Cerebellar nuclear complex (tissue), 1 donor: ENCODE measurements at places on chromosomes 4 and X.
A peak's percentile ranks its signal among the peaks of the same experiment; 100 is the strongest.

DNA sequence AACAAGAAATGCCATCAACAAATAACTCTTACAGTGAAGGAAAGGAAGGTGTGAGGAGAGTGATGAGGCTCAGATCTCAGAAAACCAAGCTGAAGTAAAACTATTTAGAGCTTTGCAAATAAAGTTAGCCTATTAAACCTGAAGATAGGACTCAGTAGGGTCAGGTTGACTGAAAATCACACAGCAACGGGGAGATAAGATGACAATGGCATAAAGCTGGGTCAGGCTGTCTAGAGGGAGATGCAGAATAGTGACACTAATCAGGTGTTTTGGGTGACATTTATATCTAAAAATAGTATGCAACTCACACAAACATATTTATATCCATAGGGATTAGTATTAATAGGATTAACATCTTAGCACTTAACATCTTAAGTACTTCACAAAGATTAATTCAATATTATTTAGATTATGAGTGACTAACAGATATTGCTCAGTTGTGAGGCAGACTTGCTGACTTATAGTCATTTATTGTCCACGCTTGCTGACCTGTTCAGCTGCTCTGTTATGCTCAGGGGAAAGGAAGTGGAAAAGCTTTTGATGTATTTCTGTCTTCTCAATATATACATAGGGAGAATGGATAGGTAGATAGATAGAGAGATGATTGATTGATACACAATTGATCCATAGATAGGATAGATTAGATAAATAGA lies 130.7 kb upstream of the GUCY1A1 start:
- DNase-seq, result no peak

DNA sequence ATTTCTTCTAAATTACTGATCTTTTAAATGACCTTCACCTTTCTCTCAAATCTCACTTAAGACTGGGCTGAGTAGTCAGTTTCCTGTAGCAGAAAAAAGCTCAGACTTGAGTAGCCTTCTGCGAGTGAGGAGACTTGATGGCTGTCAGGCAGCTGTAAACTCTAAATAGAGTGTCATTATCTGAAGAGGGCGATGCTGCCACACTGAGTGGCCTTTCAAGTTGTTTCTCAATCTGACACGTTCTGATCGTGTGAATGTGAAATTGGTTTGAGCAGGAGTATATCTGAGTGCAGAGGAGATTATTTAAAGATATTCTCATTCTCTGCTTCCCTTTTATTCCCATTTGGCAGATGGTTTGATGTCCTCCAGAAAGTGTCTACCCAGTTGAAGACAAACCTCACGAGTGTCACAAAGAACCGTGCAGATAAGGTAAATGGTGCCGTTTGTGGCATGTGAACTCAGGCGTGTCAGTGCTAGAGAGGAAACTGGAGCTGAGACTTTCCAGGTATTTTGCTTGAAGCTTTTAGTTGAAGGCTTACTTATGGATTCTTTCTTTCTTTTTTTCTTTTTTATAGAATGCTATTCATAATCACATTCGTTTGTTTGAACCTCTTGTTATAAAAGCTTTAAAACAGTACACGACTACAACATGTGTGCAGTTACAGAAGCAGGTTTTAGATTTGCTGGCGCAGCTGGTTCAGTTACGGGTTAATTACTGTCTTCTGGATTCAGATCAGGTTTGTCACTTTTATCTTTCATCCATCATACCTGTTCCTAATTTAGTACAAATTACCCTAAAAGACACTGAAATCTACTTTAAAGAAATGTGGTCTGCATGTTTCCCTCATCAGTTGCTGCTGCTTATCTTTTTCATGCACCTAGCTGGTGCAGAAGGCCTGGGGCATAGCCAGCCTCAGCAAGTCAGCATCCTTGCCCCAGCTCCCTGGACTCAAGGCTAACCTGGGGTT lies 74.3 kb upstream of the MSANTD1 start:
- no peak for DNase-seq

GRCh38 chr4:15213302-15213970 lies 211.2 kb downstream of the CPEB2 start:
- DNase-seq, result no peak

GRCh38 chr4:8025668-8026067 lies 86.0 kb upstream of the AFAP1 start:
- DNase-seq, result no peak

GRCh38 chr4:74873545-74874301 lies 59.2 kb upstream of the PARM1 start:
- DNase-seq, result no peak

GRCh38 chrX:53684415-53685192 lies 1.9 kb downstream of the HUWE1 start:
- DNase-seq, result no peak

DNA sequence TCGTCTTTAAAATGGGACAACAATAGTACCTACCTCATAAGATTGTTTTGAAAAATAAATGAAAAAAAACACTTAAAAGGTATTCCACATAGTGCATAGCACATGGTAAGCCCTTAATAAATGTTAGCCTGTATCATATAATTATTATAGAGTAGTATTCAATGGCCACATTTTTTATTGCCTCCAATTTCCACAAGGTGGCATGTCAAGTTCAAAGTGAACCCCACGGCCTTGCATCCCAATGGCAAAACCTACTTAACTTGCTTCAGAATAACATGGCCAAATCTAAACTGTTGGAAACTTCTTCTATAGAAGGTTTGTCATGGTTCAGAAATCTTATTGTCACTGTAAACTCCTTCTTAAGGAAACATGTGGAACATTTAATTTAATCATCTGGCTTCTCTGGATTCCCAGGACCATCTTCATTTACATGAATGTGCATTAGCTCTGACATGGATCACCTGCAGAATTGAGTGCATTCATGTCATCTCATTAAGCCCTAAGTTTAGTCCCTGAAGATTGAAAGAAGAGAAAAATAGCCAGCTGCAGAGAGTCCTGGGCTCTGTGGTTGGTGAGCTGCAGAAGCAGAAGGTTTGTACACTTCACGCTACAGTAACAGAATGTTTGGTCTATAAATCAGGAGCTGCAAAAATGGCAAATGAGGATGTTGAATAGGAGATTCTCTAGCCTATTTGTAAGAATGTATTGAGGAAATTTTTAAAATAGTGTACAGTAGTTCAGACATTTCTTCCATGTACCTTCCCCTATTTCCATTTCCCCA lies 61.0 kb downstream of the ANXA3 start:
- no peak for DNase-seq

DNA sequence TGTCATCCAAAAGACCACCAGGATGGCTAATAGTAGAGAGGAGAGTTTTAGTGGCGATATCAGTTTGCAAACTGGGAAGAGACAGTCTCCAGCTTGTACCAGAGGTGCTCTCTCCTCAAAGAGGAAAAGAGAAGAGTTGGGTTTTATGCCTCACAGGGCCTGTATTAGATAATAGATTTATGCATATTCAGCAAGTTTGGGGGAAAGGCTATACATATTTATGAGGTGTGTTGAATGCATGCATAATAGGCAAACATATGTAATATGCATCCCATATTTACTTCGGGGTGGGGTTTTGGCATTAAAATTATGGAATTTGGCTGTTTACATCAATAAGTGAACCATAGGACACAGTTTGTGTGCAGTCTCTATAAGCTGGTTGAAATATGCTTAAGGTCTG lies 22.8 kb upstream of the ADGRL3 start:
- DNase-seq, result no peak

- DNase-seq, result no peak
Observed at GRCh38 chr4:8472689-8473197, 32.2 kb downstream of the TRMT44 start.

- DNase-seq, result no peak
Observed at GRCh38 chr4:88162626-88163025, 4.2 kb upstream of the ABCG2 start.

- DNase-seq, result no peak
Observed at GRCh38 chr4:100681289-100681688, 163.5 kb upstream of the EMCN start.

- no peak for DNase-seq
Observed at GRCh38 chr4:38422850-38423249, 241.1 kb upstream of the KLF3 start.

DNA sequence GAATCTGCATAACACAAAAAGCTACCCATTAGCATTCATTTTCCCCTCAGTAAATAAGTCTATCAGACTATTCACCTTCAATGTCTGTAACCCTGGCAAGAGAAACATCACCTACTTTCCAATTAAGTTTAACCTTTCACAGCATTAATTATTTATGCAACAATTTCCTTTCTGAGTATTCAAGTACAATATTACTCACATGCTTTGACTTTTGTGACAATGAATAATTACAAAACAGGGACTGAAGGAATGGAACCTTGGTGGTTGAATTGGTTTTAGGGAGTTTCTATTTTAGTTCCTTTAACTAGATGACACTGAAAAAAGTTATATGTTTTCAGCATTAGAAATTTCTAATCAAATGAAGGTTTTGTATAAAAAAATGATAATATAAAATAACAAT lies 932.3 kb upstream of the EPHA5 start:
- no peak for DNase-seq

DNA sequence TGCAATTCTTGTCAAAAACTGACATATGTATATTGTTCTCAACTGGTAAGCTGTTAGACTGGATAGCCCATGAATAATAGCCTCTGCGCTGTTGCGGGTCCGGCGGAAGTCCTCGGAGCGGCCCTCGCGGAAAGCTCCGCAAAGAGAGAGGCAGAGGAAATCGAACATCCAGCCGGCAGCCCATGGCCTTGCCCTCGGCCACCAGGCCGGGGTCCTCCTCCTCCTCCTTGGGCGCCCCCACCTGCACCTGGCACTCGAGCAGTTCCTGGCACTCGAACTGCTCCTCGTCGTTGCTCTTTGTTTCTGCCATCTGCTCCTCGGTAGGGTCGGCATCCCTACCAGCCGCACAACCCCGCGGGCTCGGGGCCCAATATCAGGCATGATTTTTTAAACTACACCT lies 1176.3 kb downstream of the PCDH18 start:
- no peak for DNase-seq

DNA sequence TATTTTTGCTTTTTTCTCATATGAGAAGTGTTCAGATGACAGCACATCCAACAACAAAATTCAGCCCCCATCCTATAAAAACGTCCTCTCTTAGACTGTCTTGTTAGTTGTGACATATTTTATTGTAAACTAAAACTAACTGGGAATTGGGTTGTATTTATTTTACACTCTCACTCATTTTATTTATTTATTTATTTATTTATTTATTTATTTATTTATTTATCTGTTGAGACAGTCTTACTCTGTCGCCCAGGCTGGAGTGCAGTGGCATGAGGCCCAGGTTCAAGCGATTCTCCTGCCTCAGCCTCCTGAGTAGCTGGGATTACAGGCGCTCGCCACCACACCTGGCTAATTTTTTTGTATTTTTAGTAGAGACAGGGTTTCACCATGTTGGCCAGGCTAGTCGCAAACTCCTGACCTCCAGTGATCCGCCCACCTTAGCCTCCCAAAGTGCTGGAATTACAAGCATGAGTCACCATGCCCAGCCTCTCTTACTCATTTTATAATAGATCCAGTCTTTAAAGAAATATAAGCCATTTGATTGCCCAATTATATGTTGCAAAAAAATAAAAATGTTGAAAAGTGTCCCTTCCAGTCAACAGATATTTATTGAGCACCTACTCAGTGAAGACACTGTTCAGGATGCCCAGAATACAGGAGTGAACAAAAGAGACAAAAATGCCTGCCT lies 44.6 kb downstream of the PALLD start:
- DNase-seq, result no peak

DNA sequence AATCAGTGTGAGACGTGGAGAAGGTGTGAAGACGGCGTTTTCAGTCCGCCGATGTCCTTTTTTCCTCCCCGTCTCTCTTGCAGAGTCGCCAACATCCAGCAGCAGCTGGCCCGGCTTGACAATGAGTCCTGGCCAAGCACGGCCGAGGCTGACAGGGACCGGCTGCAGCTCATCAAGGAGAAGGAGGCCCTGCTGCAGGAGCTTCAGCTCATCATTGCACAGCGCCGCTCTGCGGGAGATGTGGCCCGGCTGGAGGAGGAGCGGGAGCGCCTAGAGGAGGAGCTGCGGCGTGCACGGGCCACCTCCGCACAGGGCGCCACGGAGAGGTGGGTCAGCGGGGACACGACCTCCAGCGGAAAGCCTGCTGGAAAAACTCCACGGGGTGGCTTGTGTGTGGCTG lies 47.1 kb upstream of the CLCN4 start:
- DNase-seq, result peak; percentile 2

DNA sequence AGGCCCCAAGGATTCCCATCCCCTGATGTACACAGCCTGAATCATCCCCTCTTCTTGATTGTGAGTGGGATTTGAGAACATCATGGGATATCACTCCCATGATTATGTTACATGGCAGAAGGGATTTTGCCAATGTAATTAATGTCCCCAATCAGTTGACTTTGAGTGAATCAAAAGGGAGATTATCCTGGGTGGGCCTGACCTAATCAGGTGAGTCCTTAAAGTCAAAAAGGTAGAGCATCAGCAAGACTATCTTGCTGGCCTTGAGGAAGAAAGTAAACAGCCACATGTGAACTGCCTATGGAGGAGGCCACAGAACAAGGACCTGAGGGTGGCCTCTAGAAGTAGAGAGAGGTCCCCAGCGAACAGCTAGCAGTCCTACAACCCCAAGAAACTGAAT lies 203.1 kb upstream of the ATP6AP2 start:
- DNase-seq, result no peak

DNA sequence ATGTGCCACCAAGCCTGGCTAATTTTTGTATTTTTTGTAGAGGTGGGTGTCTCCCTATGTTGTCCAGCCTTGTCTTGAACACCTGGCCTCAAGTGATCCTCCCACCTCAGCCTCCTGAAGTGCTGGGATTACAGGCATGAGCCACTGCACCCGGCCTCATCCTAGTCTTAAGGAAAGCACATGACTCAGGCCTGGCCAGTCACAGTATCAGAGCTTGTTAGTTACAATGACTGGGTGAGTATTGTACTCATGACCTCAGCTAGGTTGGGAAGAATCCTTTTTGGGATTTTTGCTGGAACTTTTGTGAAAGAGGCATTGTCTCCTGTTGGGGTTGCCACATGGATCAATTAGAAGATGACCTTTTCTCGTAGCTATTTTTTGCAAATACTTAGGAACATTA lies 292.8 kb downstream of the RAPGEF2 start:
- no peak for DNase-seq

DNA sequence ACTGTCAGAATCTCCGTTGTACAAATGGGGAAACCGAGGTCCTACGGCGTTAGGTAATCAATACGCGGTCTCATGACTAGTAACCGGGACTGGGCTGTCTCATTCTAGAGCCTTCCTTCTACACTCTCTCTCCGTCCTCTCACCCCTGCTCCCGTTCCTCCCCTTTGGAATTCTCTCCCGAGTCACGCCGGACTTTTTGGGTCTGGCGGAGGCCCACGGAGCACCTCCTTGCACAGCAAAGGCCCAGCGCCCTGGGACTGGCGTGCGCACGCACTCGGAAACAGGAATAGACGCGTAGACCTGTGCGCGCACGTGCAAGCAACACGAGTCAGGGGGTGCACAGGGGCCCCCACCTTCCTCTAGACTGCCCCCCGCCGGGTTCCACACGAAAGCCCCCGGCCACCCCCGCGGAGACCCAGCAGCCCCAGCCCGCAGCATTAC lies 361 bp downstream of the QDPR start:
- DNase-seq, result no peak

DNA sequence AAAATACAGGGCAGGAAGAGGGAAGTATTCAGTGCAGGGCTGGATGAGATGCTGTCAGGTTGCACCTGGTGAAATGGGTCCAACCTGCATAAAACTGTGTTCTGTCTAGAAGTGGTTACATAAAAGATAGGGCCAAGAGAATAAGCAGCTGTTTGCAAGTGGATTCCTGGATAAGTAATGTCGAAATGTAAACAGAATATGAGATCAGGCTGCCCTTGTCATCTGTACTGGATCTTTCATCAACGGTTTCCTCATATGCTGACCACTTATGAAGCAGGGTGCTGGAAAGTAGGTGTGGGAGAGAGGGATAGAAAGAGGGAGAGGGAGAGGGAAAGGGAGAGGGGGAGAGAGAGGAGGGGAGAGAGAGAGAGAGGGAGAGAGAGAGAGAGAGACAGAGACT lies 349.8 kb upstream of the CPEB2 start:
- no peak for DNase-seq
